HTR-8/SVneo (cell line): ENCODE measurements at places on chromosomes 6 and 20.

DNA sequence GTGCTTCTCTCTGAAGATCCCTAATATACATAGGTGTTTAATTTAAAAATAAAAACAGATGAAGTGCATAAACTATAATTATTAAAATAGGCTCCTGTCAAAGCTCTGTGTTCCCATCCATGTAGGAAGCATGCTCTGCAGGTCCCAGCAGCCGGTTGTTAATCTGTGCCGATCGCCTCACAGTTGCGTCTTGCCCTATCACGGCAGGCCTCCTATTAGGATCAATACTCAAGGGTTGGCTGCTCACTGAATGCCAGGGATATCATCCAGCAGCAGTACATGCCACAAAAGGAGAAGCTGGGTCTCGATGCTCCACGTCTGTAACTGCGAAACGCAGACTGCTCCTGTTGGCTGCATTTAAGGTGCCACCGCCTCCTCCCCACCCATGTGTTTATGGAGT, 369.8 kb downstream of the CDH4 start:
- DNase-seq = no peak

DNA sequence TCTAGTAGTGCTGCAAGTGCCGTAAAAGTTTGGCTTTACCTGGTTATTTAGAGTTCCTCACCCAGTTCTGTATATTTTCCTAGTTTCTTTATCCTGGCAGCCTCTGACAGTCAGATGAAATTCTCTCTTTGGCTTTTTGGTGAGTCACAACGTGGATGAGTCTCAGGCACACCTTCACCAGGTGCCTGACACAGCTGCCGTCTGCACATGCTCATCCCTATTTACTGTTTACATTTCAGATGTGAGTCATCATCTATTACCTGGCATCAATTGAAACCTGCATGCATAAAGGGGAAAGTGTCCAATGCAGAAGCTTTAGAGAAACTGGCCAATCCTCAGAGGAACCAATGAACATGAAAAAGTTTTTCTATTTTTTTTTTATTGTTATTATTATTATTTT, 33.3 kb upstream of the ADGRF4 start:
- DNase-seq = no peak

GRCh38 chr6:37056439-37057127, 51.1 kb downstream of the FGD2 start:
- DNase-seq = no peak

DNA sequence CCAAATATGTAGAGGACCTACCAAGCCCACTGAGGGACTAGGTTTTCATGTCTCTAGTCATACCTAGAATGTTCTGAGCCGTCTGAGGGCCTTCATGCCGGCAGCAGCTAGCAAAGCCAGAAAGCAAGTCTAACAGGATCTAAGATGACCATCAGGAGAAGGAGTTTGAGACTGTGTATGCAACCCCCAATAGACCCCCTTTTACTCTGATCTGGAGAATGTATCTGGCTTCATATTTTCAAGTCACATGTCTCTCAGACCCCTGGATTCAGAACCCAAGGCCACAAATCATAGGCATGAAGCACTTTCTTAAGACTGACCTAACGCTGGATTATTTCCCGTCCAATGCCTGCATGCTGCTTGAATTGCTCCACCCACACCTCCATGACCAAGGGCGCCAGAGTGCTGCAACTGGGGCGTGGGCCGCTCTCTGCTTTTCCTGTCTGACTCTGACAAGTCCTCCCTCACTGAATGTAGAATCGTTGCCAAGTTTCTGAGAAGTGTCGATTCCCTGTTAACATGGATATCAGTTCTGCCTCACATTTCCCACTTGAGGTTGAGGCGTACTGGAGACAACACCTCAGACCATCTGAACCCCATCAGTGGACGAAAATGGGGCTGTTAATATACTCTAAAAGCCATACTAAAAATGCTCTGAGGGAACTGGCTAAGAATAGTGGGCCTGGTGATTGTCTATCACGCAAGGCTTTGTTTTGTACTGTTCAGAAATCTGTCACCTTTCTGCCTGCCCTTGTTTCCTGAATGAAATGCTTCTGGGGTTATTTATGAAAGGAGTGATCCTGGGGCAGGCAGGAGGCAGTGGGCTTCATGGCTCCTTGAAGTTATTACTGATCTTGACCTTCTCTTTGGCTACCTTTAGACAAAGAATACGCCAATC, 23.9 kb upstream of the ASXL1 start:
- DNase-seq = no peak

- no peak for DNase-seq
Observed at GRCh38 chr6:13141387-13141786, 186.9 kb downstream of the TBC1D7 start.

- DNase-seq = no peak
Observed at GRCh38 chr6:158807515-158808441, 11.4 kb downstream of the EZR start.
